ENCODE measurements at places on chromosomes 4 and X. TPM values are rescaled to one million over a fixed set of nuclear protein-coding genes. Genes with fewer than 3 reads are reported as not detected.
A peak's percentile ranks its signal among the peaks of the same experiment; 100 is the strongest.

DNA sequence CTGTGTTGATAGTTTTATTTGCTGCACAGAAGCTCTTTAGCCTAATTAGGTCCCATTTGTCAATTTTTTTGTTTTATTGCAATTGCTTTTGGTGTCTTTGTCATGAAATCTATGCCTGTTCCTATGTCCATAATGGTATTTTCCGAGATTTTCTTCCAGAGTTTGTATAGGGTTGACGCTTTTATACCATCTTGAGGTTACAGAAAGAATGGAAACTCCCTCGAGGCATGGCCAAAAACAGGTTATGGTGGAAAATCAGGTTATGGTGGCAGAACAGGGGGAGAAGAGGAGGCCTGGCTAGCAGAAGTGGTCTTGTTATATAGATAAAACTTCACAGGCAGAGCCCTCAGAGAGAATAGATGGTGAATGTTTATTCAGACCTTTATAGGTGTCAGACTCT, 21.6 kb downstream of the OPHN1 start:
- no peak for DNase-seq

GRCh38 chr4:182185491-182185890, 57.7 kb upstream of the TENM3 start:
- DNase-seq, result no peak

GRCh38 chr4:53463340-53463739, 85.9 kb downstream of the FIP1L1 start:
- DNase-seq, result no peak

DNA sequence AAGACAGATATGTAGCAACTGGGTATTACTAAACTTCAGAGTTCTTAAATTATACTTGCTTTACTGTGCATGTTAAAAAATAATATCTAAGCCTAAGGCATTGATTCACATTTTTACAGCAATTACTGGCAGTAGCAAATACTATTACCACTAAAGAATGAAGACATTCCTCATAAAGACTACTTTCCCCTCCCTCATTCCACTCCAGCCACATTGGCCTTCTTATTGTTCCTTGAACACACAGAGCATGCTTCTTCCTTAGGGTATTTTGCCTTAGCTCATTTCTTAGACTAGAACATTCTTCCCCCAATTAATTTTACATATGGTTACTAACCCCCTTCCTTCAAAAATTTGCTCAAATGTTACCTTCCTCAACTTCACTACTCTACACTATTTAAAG, 717.0 kb downstream of the CCSER1 start:
- no peak for DNase-seq

DNA sequence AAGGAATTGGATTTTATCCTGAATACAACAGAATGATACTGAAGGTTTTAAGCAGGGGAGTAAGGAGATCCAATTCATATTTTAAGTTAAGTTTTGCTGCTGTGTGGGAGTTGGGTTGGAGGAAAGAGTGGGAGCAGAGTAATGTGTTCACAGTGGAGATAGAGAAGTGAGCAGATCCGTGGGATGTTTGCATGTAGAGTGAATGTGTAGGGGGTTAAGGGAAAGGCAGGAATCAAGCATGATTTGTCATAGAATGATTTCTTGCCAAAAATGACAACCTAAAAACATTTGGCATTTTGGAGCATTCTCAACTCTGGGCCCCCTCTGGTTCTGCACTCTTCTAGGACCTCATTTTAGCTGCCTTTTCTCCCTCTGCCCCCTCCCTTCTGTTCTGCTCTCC, 76.6 kb downstream of the ARHGAP10 start:
- no peak for DNase-seq

DNA sequence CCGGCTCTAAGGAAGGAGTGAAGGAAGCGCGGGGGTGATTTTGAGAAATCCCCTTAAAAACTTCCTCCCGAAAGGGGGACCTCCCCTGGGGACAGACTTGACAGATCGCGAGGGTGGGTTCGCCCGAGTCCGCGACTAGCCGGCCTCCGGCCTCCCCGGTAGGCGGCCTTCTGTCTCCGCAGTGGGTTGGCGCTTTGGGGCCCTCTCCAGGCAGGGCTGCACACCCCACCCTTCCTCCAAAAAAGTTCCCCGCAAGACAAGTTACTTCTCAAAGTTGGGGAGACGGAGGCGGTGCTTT, 24.8 kb downstream of the HOPX start:
- DNase-seq, result no peak

- DNase-seq, result no peak
Observed at GRCh38 chr4:57116245-57116644, 6.1 kb upstream of the IGFBP7 start.

DNA sequence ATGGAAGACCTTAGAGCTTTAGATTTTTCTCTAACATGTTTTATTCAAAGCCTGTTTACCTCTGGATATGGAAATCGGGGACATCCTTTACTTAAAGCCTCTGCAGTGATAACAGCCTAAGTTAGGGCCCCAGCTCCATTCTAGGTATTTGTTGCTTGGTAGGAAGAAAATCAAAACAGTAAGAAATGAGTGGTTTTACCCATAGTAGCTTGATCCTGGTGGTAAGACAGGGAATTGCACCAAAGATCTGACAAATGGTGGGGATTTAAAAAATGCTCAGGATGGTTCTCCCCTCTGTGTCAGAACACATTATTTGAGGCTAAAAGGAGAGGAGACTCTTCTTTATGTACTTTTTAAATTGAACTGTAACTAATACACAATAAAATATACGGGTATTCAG, 52.4 kb downstream of the AFF2 start:
- DNase-seq, result no peak

GRCh38 chrX:110359273-110359672, 625 bp downstream of the RTL9 start:
- DNase-seq, result no peak

GRCh38 chr4:173490817-173491528, 39.1 kb downstream of the HAND2 start:
- DNase-seq, result no peak

DNA sequence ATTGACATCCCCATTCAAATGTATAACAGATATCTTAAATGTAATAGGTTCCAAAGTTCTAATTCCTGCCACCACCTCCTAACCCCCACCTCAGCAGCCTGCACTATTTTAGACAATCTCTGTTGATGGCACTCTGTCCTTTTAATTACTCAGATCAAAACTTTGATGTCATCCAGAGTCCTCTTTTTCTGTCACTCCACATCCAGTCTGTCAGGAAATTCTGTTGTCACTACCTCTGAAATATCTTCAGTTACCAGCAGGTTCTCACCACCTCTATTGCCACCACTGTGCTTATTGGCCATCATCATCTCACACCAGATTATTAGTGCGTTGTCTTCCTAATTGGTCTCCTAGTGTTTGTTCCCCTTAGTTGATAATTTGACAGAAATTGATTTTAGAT, 76.2 kb downstream of the PTPN13 start:
- no peak for DNase-seq

DNA sequence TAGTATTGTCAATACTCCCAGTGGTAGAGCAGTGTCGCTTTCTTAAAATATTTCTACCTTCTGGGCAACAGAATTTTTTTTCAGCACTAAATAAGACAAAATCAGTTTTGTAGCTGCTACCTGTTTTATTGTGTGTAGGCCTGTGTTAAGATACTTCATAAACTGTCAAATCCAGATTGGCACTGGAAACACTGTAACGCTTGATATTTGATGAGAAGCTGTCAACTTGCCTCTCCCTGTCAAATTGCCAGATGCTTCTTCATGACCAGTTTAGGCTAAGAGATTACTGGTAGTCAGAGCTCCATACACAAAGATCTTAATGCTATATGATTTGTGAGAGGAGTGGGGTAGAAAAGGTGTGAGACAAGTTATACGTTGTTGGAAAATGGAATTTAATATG, 17.3 kb downstream of the TRAM1L1 start:
- DNase-seq, result no peak

GRCh38 chr4:8523175-8523574, 57.0 kb upstream of the GPR78 start:
- DNase-seq, result no peak

DNA sequence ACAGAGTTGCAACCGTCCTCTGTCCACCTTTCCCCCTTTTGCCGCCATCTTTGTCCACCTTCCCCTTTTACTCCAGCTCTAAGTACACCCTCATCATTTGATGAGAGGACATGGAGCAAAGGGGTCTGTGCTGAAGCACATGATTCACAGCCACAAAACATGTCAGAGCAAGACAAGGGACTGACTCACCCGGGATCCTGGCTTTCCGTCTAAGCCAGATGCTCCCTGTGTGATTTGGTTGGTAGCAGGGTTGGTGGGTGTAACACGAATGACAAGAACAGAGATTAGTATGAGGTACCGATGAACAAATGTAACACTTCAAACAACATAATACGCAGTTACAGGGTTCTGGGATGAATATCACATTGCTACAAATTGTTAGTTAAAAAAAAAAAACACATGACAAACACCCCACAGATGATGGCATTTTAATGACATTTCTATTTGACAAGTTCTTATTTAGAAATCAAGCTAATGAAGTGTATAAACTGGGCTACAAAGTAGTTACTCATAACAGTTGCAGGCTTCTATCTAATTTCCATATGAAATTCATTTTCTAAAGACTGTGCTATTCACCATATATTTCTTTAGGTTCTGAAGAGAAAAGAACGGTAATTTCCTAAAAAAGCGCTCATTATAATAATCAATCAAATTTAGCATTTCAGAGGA, 71.4 kb upstream of the ETNPPL start:
- DNase-seq, result no peak

GRCh38 chr4:70531981-70532380, 13.6 kb downstream of the AMTN start:
- DNase-seq, result no peak

- peak; percentile 69 for DNase-seq
Observed at GRCh38 chr4:183905081-183905592, at the start of gene STOX2. Gene STOX2, plus strand, starts transcription at chr4:183905307. Its CDS starts 1,484 bp downstream, at chr4:183906791.

DNA sequence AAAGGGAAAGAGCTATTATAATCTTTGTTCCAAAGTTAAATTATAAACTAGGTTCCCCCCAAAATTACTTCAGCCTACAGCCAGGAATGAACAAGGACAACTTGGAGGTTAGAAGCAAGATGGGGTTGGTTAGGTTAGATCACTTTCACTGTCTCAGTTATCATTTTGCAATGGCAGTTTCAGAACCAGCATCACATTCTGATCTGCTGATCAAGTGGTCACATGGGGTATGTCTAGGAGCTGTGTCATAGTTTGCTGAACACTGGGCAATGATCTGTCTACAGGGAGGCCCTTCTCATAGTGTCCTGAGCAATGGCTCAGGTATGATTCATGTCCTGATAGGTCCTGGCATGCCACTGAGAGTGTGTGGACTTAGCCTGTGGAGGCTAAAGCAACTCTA, 41.6 kb upstream of the XIAP start:
- DNase-seq, result no peak

DNA sequence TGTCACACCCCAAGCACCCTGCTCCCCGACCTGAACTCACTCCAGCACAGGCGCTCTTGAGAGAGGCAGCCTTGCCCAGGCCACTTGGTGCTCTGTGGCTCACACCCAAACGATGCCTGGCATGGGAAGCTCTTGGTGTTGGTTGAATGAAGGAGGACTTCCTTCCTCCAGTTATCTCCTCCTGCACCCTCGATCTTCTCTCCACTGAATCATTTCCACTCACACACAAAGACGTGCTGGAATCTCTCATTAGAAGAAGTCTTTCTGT, 90.5 kb upstream of the TRIM2 start:
- no peak for DNase-seq

GRCh38 chr4:63459329-63459728, 949.9 kb downstream of the TECRL start:
- no peak for DNase-seq

- DNase-seq, result peak; percentile 76
Observed at GRCh38 chrX:154046031-154046781, 26.5 kb upstream of the IRAK1 start.

- DNase-seq, result no peak
Observed at GRCh38 chr4:56531823-56532222, 26.2 kb downstream of the ARL9 start.

XKRX gene
- polyA plus RNA-seq, result 2.1 TPM

DCAF8L1 gene
- polyA plus RNA-seq, result not detected

GAGE12H gene
- polyA plus RNA-seq, result not detected

OTUD6A gene
- not detected for polyA plus RNA-seq

OCRL gene
- 29.9 TPM for polyA plus RNA-seq

ZNF141 gene
- polyA plus RNA-seq, result 24.3 TPM

AFP gene
- polyA plus RNA-seq, result 219 TPM

APBB2 gene
- 30.5 TPM for polyA plus RNA-seq

RADX gene
- 14.6 TPM for polyA plus RNA-seq

CASP6 gene
- 54.0 TPM for polyA plus RNA-seq

Data from right lung (tissue), 10 donors.